ENCODE measurements at places on chromosomes 2 and 18.

DNA sequence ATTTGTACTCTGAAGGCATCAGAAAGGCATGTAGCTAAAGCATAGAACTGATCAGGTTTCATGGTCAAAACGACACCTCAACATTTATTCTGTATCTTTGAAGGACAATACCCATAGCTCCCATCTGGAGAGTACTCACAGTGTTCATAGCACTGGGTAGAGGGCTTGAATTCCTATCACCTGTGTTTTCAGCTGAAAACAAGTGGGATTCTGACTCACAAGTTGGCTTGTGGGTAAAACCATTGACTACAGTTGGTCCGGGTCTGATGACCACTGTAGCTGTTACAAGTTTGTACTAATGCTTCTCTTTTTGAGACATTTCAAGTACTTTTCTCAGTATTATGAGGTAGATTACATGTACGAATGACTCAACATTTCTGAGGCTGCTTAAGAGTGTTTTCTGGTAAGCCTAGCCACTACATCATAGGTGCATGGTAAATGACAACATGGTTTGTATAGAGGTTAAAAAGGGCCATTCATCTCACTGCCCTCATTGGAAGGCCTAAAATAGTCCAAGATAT lies 68.6 kb upstream of the PELI1 start:
- DNase-seq, result peak; percentile 74

- no peak for DNase-seq
These were observed 19.2 kb downstream of the ODC1 start for GRCh38 chr2:10428924-10429323.

DNA sequence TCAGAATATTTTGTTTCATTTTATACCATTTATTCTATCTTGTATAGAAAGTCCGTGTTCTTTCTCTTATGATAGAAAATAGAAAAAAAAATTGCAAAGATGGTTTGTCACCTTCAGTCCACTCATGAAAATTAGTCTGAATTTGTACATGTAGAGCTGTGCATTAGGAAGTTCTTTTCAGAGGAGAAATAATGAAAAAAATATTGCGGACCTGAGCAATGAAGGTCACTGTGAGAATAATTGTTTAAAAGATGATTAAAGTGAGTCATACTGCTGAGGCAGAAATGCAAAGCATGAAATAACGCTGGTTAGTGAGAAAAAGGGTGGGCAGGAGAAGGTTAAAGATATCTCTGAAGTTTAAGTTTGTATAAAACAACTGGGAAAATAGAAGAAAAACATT lies 431.1 kb downstream of the TMX3 start:
- no peak for DNase-seq

DNA sequence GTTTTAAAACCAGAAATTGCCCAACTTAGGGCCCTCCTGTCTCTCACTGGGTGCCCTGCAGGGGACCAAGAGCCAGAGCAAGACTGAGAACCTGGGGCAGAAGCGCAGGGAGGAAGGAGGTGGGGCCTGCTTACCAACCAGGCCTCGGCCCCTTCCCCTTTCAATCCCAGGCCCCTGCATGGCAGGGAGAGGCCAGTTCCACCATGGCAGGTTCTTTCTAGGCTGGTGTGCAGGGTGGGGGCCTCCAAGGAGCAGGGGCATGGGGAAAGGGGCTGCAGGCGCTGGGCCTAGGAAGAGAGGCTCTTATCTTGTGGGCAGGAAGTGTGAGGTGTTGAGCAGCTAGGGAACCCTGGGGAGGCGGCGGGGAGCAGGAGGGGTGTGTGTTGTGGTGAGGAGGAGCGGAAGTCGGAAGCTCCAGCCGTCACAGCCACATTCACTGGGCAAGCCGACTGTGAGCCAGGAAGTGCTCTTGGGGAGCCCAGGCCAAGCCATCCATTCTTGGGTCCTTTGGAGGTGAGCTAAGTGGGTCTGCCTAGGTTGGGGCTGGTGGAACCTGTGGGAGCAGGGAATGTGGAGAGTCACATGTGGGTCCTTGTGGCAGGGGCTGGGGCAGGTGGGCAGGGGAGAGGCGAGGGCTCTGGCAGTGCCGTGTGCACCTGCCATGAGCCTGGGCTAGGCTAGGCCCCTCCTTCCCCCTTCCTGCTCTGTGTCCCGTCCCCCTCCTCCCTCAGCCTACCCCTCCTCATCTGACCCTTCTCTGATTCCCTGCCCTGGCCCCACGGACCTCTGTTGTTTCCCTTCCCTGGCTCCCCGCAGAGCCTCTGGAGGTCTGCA lies at the start of gene PSD4:
TSS of gene PSD4 (plus strand) at position 430 of the 834 bp plus-strand sequence. CDS start 8,486 bp downstream, outside the sequence.
- peak; percentile 82 for DNase-seq

DNA sequence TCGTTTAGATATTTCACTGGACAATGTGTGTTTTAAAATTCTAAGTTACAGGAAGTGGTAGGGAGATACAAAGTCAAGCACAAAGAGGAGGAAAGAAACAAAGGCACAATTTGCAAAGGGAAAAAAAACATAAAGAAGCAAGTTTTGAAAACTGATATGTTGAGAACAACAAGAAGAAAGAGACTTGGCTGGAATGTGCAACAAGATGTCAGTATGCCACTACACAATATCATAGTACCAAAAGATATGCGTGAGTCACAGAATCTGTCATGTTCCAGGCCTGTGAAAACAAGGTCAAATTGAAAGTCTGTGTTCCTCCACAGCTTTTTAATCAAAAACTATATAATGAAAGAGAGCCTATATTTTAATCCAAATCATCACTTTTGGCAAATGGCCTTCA lies 12.0 kb downstream of the EXOC6B start:
- DNase-seq, result no peak

DNA sequence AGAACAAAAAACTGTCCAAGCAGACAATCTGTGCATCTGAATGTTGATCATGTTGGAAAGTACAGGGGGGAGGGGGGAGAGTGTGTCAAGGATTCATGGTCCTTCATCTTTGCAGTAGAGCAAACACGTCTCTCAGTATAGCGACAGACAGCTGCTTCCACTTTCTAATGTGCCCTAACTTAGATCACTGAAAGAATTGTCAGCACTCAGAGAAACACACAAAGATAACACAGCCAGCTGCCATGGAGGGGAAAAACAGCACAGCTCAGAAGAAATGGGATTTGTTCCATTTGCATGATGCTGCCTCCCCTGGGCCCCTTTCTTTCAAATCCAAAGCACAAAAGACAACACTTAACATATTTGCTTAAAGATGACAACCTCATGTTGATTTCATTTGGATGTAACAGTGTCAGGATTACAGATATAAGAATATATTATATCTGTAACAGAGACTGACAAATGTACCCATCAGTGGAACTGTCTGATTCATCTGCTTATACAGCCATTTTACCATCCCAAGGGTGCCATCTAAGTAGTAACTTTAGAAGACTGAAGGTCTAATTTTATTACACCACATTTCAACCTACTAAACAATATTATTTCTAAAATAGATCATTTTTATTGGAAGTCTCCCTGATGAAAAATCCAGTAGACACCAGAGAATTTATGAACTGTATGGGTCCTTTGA lies 17.7 kb downstream of the FIGN start:
- no peak for DNase-seq

DNA sequence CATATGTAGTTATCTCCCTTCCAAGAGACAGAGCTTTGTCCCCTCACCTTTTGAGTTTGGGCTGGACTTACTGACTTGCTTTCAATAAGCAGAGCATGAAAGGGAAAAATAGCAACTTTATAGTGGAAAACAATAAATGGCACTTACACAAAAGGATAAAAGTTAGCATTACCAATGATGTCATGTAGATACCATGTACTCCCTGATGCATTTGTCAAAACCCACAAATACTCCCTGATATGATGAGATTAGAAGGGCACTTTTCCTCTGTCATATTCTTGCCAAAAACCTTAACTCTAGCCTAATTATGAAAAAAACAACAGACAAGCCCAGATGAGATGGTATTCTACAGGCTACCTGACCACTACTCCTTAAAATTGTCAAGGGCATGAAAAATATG lies 16.0 kb downstream of the HIBCH start:
- DNase-seq, result no peak

DNA sequence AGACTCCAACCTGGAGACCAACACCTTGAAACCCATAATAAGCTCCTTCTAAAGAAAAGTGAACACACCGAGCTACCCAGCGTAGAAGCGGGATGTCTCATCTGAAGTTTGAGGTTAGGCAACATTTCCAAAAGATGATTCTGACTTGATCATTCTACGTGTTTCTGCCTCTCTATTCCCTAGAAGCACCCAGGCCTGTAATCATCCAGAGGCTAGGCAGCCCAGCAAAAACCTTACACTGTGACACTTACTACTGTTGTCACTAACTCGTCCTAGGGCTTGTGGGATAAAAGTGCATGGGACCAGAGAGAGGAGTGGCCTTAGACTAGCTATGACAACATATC lies 1.4 kb downstream of the ZBTB14 start:
- DNase-seq, result no peak

GRCh38 chr18:79720359-79720733 lies 40.7 kb downstream of the CTDP1 start:
- no peak for DNase-seq

GRCh38 chr18:8703781-8704301 lies 1.5 kb upstream of the MTCL1 start:
- no peak for DNase-seq

- no peak for DNase-seq
These were observed 128.9 kb upstream of the GATA6 start for GRCh38 chr18:22040533-22040932.

GRCh38 chr18:7094427-7094826 lies 23.2 kb downstream of the LAMA1 start:
- no peak for DNase-seq

- DNase-seq, result no peak
These were observed 168.4 kb upstream of the NCKAP5 start for GRCh38 chr2:133736674-133737073.

DNA sequence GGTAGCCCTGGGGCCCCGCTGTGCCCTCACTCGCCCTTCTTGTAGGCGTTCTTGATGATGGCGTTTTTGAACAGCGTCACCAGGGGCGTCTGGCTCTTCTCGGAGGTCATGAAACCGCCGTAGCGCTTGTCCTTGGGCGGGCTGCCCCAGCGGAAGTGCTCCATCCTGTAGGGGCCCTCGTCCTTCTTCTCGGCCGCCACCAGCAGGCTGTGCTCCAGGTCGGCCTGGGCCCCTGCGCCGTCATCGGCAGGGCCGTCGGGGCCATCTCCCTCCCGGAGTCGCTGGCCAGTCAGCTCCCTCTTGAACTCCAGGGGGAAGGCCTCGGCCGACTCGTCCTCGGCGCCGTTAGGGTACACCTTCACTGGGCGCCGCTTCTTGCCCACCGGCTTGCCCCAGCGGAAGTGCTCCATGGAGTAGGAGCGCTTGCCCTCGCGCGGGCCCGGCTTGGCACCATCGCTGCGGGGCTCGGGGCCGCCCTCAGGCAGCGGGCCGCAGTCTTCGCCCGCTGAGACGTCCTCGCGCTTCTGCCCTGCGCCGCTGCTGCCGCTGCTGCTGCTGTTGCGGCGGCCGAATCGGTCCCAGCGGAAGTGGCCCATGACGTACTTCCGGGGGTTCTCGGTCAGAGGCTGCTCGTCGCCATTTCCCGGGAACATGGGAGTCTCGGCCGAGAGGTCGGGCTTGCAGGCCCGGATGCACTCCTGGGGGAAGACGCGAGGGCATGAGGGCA lies 7.2 kb downstream of the POMC start:
- DNase-seq, result peak; percentile 76

DNA sequence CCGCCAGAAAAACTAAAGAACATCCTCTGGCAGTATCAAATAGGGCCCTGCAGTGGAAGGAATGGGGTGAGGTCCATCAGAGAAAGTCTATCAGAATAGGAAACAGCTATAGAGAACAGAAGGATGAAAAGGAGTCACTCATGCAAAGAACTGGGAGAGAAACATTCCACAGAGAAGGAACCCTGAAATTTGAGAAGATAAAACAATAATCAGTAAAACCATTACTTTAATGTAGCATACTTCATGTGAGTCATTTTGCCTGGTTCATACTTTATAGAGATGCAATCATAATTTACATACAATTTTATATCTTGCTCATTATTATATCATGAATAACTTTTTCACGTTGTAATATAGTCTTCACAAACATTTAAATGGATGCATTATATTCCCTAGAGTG lies 402.2 kb downstream of the NCKAP5 start:
- DNase-seq, result no peak

DNA sequence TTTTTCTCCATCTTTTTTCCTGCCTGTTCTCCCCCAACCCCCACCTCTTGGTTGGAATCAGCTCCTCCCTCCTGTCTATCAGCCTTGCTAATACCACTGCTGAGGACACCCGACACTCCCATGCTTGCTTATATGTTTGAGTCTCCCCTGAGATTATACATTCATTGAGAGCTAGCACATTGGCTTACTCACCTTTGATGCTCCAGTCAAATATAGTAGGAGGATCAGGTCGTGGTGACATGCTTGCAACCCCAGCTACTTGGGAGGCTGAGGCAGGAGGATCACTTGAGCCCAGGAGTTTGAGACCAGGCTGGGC lies 91.5 kb upstream of the CCBE1 start:
- DNase-seq, result no peak
